Panc1 (cell line): ENCODE measurements at places on chromosomes 7 and 10. TPM values are rescaled to one million over a fixed set of nuclear protein-coding genes. Genes with fewer than 3 reads are reported as not detected.

The NKX2-3 gene
- total RNA-seq = 0.15 TPM

The CTAGE4 gene
- 5.9 TPM for total RNA-seq

The MAT1A gene
- 1.5 TPM for total RNA-seq

GRCh38 chr10:27696466-27696865 is 49.2 kb downstream of the MKX start:
- no peak for DNase-seq

- no peak for DNase-seq
Measured at GRCh38 chr7:13731643-13732042, 257.8 kb downstream of the ETV1 start.

DNA sequence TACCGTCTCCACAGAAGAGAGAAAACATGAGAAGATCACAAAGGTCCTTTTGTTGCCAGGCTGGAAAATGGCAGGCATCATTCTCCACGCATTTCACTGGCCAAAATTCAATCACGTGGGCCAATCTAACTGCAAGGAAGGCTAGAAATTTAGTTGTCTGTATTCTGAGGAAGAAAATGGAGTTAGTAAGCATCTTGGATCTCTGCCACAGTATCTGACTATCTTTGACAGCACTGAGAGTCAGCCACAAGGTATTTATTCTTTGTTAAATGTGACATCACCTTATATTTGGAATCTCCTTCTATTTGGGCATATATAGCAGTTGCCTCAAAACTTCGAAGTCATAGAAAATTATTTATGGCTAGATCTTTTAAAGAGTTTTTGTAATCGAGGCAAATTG is 213.9 kb downstream of the NSUN6 start:
- DNase-seq = no peak

GRCh38 chr7:6614953-6615722 is at the start of gene ZNF853:
Gene ZNF853 (plus strand): TSS chr7:6615610. CDS start chr7:6616175, 565 bp downstream.
- no peak for DNase-seq

- DNase-seq = no peak
Measured at GRCh38 chr10:113709221-113709838, 29.6 kb downstream of the CASP7 start.

GRCh38 chr7:50970092-50970491 is 187.4 kb upstream of the GRB10 start:
- DNase-seq = no peak

GRCh38 chr10:69500864-69501468 is 49.7 kb downstream of the TSPAN15 start:
- no peak for DNase-seq

DNA sequence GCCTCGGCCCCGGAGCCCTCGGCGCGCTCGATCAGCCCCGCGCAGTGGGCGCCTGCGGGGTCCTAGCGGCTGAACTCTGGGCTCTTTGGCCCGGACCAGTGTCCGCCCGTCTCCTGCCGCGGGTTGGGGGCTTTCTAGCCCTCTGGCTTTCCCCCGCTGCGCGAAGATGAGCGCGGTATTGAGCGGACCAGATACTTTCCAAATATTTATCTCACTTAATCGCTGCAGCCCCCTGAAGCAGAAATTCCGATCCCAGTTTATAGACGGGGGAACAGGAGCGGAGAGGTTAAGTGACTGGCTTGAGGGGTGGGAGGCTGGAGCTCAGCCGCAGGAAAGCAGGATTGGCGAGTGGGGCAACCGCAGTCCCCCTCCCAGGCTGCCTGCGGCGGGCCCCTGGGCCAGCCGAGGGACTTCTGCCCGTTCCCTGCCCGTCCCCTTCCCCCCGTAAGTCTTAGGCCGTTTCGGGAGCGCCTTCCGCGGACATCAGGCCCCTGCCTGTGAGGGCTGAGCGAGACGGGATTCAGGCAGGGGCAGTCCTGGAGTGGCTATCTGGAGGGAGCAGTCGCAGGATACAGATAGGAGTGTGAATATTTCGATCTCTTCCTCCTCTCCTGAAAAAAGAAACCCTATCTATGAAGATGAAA is 565 bp downstream of the STRIP2 start:
- DNase-seq = no peak
